ENCODE measurements at places on chromosomes 6 and 20. TPM values are rescaled to one million over a fixed set of nuclear protein-coding genes. Genes with fewer than 3 reads are reported as not detected.

- H3K27ac ChIP-seq: no peak overlapping the region
- no peaks in the 10 kb centered on the region for H3K27me3 ChIP-seq
- no peak for DNase-seq
- no peaks in the 10 kb centered on the region for H3K36me3 ChIP-seq
- H3K4me3 ChIP-seq: no peak overlapping the region
These were observed 18.3 kb downstream of the SLC16A10 start for GRCh38 chr6:111105578-111105977.

- peaks cover 5% of the 10 kb centered on the region for H3K27me3 ChIP-seq
- H3K27ac ChIP-seq: no peak overlapping the region
- no peak for DNase-seq
- H3K36me3 ChIP-seq: peaks cover 4% of the 10 kb centered on the region
- H3K4me1 ChIP-seq: no peaks in the 10 kb centered on the region
These were observed 8.2 kb downstream of the PRPH2 start for GRCh38 chr6:42714098-42714761.

DNA sequence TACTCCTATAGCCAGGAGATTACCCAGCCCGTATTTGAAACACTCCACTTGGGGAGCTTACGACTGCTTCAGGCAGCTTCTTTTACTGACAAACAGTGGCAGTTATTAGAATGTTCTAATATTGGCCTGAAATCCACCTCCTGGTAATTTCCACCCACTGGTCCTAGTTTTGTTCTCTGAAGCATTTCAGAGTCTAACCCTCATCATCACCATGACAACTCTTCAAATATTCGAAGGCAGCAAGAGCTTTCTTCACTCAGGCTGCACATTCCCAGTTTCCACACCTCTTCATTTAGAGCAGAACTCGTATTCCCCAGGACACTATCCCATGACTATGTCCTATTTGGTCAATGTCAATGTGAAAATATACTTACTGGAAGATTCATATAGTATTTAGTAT, 325.6 kb downstream of the UBE3D start:
- no peak overlapping the region for H3K4me3 ChIP-seq
- DNase-seq: no peak
- H3K4me1 ChIP-seq: peaks cover 13% of the 10 kb centered on the region
- H3K27me3 ChIP-seq: no peaks in the 10 kb centered on the region
- no peak overlapping the region for H3K27ac ChIP-seq

DNA sequence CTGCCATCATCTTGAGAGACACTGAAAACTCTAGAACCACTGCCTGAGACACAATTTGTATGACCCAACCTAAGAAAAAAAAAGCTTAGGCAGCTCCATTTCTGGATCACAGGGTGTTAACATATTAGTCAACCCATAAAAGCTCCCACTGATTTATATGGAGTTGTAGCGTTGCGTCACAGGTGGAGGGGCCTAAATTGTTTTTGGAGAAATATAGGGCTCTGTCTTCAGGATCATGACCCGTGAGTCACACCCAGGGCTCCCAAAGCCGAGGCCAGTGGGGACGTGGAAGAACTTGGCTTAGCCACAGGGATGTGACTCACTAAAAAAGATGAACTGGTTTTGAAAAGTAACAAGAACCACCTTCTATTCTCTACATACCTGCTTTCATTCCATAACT, 116.5 kb upstream of the BMP2 start:
- no peak overlapping the region for H3K4me3 ChIP-seq
- H3K27ac ChIP-seq: no peak overlapping the region
- DNase-seq: no peak
- H3K4me1 ChIP-seq: no peaks in the 10 kb centered on the region

Gene CTAGE9
- total RNA-seq: not detected

Measured in endothelial cell (in vitro differentiated cells).